ENCODE measurements at places on chromosomes 2 and 18. TPM values are rescaled to one million over a fixed set of nuclear protein-coding genes. Genes with fewer than 3 reads are reported as not detected.

The ZNF804A gene
- not detected for total RNA-seq

The HOXD9 gene
- 8.7 TPM for total RNA-seq

The MC5R gene
- total RNA-seq = not detected

The STARD6 gene
- not detected for total RNA-seq

The CYP27C1 gene
- total RNA-seq = 0.42 TPM

The LOXHD1 gene
- 0.44 TPM for total RNA-seq

- no peak for DNase-seq
- no peak overlapping the region for H3K27ac ChIP-seq
- H3K27me3 ChIP-seq = no peaks in the 10 kb centered on the region
- H3K36me3 ChIP-seq = no peaks in the 10 kb centered on the region
Measured at GRCh38 chr2:45134726-45135125, 125.5 kb upstream of the SIX2 start.

DNA sequence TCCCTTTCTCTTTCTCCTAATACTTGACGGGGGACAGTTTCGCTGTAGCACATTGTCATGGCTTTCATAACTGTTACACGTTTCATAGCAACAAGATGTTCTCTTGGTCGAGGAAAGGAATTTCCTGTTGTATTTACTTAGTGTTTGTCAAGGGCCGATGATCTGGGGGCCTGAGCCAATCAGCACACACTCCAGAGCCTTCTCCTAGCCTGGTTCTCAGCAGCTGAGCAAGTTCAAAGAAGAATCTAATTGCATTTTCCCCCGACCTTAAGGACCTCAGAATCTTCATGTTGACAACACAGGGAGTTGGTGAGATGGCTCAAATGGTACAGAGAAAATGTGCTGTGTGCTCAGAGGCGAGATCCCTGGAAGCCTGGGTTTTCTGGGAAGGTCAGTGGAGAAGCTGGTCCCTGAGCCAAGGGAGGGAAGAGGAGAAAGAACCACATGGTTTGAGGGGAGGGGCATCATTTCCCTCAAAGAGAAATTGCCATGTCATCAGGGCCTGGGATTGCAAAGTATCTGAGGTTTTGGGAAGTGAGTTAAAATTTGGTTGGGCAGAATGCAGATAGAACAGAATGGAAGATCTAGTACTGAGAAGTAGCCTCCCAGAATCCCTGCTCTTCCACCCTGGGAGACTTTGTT is 76.9 kb upstream of the AGAP1 start:
- no peaks in the 10 kb centered on the region for H3K36me3 ChIP-seq
- H3K27me3 ChIP-seq = no peaks in the 10 kb centered on the region
- DNase-seq = no peak
- H3K4me1 ChIP-seq = peaks cover 4% of the 10 kb centered on the region
- H3K4me3 ChIP-seq = no peak overlapping the region

- H3K4me3 ChIP-seq = no peak overlapping the region
- H3K4me1 ChIP-seq = peaks cover 26% of the 10 kb centered on the region
- H3K27ac ChIP-seq = peak overlapping the region; percentile 74
- no peaks in the 10 kb centered on the region for H3K36me3 ChIP-seq
- DNase-seq = no peak
Measured at GRCh38 chr18:9741793-9742523, 33.9 kb downstream of the RAB31 start.

DNA sequence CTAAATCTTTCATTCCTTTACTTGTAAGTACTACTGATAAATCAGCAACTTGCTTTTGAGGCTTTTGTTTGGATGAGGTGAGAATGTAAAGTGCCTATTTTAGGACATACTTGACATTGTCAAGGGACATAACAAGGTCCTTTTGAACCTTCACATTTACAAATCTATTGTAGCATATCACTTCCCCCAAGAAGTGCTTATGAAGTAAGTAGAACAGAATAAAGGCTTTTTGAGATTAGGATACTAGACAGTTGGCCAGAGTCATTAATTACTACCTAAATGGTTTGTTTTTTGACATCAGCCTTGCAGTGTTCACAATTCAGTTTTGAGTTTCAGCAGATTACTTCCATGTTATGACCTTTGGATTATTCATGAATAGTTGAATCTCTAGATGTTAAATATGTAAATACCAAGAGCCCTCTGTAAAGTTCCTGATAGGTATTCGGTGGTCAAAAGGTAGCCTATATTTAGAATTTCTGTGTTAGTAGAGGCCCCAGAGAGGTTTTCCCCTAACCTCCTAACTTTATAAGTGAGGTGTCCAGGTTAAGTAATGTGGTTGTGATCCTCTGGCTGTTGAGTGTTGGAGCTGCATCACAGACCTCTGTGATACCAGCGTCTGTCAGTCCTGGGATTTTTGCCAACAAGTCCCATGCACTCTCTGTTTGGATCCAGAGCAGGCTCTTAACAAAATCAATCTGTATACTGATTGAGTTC is 67.2 kb downstream of the LCLAT1 start:
- peaks cover 29% of the 10 kb centered on the region for H3K4me1 ChIP-seq
- peaks cover 5% of the 10 kb centered on the region for H3K36me3 ChIP-seq
- no peak for DNase-seq
- H3K27ac ChIP-seq = no peak overlapping the region

- no peaks in the 10 kb centered on the region for H3K36me3 ChIP-seq
- no peaks in the 10 kb centered on the region for H3K4me1 ChIP-seq
- no peak overlapping the region for H3K27ac ChIP-seq
- H3K4me3 ChIP-seq = no peak overlapping the region
- H3K27me3 ChIP-seq = no peaks in the 10 kb centered on the region
- no peak for DNase-seq
Measured at GRCh38 chr2:144162652-144163051, 357.3 kb downstream of the ZEB2 start.

DNA sequence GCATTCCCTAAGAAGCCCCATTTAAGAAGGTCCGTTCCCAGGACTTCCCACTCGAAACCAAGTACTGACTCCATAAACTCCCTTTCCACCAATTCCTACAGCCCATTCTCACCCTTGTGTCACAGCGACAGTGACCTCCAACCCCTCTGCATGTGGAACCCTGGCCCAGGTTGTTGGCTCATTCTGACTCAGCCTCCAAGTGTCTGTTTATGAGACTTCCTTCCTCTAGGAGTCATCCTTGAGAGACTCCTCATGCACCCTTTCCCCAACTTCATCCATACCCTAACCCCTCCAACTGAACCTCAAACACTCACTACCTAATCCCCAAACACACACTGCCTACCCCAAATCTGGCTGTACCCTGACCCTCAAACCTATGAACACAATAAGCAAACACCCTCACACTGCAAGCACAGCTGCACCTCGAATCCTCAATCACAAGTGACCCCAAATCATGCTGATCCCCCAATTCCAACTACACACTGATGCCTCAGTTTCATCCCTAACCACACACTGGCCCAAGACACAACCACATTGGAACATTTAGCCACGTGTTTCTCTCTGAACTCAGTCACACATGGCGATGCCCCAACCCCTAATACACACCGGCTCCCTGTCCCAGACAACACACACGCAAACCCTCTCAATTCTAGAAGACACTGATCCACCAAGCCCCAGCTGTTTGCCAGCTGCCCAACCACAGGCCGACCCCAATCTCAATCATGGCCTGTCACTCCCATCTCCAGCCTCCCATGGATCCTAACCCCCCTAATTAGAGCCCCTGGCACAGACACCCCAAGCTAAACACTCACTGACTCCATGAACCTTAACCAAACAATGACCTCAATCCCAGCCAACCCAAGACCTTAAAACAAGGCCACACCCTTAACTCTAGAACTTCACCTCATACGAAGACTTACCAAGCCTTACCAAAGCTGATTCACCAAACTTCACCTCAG is 219.6 kb downstream of the CYP26B1 start:
- H3K27me3 ChIP-seq = no peaks in the 10 kb centered on the region
- H3K36me3 ChIP-seq = no peaks in the 10 kb centered on the region
- H3K4me3 ChIP-seq = no peak overlapping the region
- no peak for DNase-seq
- no peaks in the 10 kb centered on the region for H3K4me1 ChIP-seq
- H3K27ac ChIP-seq = no peak overlapping the region

- H3K27me3 ChIP-seq = no peaks in the 10 kb centered on the region
- no peak for DNase-seq
- no peaks in the 10 kb centered on the region for H3K4me1 ChIP-seq
- no peak overlapping the region for H3K4me3 ChIP-seq
- H3K27ac ChIP-seq = peak overlapping the region; percentile 89
Measured at GRCh38 chr2:96940001-96940615, 46.3 kb downstream of the FAM178B start.

DNA sequence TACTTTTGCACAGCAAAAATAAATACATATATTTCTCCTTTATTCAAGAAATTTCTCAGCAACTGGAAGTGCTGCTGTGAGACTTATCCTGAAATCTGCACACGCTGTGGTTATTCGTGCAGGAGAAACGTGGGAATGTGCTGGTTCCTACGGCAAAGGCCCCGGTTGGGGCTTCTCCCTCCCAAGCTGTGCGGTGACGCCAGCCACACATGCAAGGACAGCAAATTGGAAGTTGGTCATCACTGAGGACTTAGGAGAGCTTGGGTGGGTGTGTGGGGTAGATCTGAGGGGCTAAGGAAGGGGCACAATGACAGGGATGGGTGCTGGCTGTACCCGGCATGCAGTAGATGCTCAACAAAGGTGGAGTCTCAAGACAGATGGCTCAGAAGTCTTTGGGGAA is 16.5 kb upstream of the MTCL1 start:
- H3K27me3 ChIP-seq = no peaks in the 10 kb centered on the region
- H3K36me3 ChIP-seq = no peaks in the 10 kb centered on the region
- H3K4me3 ChIP-seq = no peak overlapping the region
- no peak overlapping the region for H3K27ac ChIP-seq

DNA sequence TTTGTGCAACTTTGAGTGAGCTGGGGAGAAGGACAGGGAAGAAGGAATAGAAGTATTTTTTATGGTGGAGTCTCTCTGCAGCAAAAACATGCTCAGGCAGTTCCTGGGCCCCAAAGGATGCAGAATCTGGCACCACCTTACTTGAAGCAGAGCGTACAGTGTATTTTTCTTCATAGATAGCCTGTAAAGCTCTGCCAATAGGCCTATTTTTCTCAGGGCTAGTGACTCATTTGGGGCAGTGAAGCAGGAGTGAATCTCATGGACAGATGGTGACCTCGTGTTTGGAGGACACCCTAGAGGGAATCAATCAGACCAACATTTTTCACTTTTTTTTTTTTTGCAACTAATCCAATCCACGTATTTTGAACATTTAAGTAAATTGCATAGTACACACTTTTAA is 268.1 kb upstream of the CXCR4 start:
- H3K4me1 ChIP-seq = peaks cover 10% of the 10 kb centered on the region
- H3K27me3 ChIP-seq = no peaks in the 10 kb centered on the region
- DNase-seq = no peak
- no peaks in the 10 kb centered on the region for H3K36me3 ChIP-seq
- no peak overlapping the region for H3K27ac ChIP-seq

DNA sequence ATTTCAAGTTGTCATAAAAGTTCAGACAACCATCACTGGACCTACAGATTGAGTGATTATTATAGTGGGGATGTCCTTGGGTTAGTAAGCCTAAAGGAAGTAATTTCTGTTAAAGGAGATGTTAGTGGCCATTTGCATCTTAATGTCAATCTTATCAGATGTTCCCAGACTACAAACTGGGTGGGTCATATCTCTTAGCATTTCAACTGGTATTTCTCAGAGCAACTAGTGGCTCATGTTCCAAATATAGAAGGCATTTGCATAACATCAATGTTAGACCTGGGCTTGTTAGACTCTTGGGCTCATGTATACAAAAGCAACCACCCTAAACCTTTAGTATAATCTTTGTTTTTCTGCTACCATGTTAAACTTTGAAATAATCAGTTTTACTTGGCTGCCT is 17.9 kb downstream of the PLEKHA3 start:
- DNase-seq = no peak
- H3K36me3 ChIP-seq = no peaks in the 10 kb centered on the region
- no peaks in the 10 kb centered on the region for H3K4me1 ChIP-seq
- no peaks in the 10 kb centered on the region for H3K27me3 ChIP-seq

- H3K4me3 ChIP-seq = no peak overlapping the region
- H3K36me3 ChIP-seq = no peaks in the 10 kb centered on the region
- H3K27ac ChIP-seq = no peak overlapping the region
- DNase-seq = no peak
- H3K27me3 ChIP-seq = no peaks in the 10 kb centered on the region
Measured at GRCh38 chr2:180677200-180677599, 303.2 kb upstream of the UBE2E3 start.

GRCh38 chr18:34224423-34225217 is at the start of gene NOL4:
TSS of gene NOL4 (minus strand) at chr18:34224913. CDS start at chr18:34223253, 1,660 bp downstream.
- no peaks in the 10 kb centered on the region for H3K27me3 ChIP-seq
- H3K4me3 ChIP-seq = peak within 1 kb of the TSS; percentile 36

DNA sequence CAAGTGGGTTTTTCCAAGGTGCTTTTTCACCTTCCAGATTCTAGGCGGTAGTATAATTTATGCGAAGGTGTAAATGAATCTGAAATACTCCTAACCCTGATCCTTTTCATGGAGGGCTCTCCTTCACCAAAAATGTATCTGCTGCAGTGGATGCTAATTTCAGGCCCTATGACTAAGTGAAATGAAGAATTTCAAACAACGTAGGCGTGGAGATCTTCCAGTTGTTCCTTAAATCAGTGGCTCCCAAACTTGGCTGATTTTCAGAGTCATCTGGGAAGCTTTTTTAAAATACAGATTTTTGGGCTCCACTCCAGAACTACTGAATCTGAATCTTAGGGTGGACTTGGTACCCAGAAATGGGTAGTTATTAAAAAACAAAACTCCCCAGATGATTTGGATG is 5.5 kb downstream of the GCKR start:
- H3K27ac ChIP-seq = no peak overlapping the region
- no peak overlapping the region for H3K4me3 ChIP-seq
- no peak for DNase-seq
- no peaks in the 10 kb centered on the region for H3K36me3 ChIP-seq
- H3K27me3 ChIP-seq = no peaks in the 10 kb centered on the region

DNA sequence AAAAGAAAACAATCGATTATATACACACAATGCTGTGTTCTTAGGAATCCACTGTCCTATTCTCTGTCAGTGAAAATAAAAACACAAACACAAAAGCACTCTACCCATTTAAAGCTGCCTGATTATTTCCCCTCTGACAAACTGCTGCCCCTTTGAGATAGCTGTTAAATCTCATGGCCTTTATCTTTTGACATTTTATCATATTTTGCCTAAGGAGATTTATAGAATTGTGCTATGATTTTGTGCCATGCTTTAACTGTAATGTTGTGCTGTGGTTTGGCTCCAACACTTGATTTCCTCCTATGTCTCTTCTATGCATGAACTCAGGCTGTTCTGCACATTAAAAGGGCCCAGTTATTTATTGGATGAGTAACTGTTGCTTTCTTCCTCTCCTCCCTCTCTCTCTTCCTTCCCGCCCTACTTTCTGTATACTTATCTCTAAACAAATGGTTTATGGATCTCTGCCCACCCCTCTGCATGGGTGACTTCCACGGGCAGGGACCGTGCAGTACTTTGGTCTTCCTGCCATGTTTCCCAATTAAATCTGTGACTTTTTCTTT is 1096.6 kb downstream of the TSN start:
- no peaks in the 10 kb centered on the region for H3K36me3 ChIP-seq
- H3K27me3 ChIP-seq = no peaks in the 10 kb centered on the region
- no peak for DNase-seq
- no peak overlapping the region for H3K27ac ChIP-seq
- H3K4me3 ChIP-seq = no peak overlapping the region
- H3K4me1 ChIP-seq = no peaks in the 10 kb centered on the region

DNA sequence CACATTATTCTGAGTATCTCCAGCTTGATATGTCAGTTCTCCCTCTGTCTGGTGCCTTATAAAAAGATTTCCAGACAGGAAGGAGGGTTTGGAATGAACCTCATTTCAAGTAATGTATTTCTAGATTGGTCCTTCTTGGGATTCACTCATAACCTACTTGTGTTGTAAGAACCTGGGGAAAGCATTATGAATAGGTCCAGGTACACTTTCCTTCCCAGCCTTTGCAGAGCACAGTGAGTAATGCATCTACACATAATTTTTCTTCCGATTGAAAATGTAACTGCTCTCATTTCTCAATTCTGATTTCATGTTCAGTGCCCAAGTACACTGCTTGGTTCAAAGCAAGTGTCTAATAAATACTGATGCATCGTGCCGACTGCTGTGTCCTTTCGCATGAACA is 25.0 kb upstream of the ACAA2 start:
- H3K27me3 ChIP-seq = no peaks in the 10 kb centered on the region
- no peaks in the 10 kb centered on the region for H3K36me3 ChIP-seq

Data from tibial nerve (tissue), 4 donors.